H7 (cell line): ENCODE measurements at places on chromosomes 4 and X.

DNA sequence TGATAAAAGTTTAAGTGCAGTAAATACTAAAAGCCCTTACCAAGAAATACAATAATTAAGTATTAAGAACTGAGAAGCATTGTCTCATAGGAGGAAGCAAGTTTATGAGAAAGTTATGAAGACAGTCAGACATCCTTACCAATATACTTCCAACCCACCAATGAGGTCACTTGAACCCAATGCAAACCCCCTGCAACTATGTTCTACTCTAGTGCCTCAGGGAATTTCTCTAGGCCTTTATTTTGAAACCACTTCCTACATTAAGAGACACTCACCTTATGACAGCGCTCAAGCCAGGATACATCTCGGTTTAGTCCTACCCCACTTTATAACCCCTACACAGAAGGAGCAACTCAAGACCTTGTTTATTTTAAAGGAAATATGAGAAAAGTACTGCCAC lies 61.3 kb downstream of the STPG2 start:
- DNase-seq, result no peak

DNA sequence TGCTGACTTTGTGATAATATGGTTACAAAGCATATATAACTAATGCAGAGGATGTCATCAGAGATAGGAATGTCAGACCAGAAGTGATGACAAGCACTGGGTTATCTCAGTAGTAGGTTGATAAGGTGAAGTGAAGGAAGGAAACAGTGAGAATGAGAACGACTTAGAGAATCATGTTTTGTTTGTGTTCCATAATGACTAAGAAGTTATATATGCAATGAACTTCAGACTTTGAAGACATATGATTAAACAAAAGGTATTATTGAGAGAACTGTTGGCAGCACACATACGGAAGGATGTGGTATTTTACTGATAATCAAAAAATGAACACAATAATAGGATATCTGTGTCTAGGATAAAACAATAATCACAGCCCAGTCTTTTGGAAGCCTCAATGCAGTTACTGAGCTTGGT lies 18.3 kb upstream of the HHIP start:
- DNase-seq, result no peak

GRCh38 chr4:24002330-24002966 lies 112.6 kb upstream of the PPARGC1A start:
- DNase-seq, result no peak

DNA sequence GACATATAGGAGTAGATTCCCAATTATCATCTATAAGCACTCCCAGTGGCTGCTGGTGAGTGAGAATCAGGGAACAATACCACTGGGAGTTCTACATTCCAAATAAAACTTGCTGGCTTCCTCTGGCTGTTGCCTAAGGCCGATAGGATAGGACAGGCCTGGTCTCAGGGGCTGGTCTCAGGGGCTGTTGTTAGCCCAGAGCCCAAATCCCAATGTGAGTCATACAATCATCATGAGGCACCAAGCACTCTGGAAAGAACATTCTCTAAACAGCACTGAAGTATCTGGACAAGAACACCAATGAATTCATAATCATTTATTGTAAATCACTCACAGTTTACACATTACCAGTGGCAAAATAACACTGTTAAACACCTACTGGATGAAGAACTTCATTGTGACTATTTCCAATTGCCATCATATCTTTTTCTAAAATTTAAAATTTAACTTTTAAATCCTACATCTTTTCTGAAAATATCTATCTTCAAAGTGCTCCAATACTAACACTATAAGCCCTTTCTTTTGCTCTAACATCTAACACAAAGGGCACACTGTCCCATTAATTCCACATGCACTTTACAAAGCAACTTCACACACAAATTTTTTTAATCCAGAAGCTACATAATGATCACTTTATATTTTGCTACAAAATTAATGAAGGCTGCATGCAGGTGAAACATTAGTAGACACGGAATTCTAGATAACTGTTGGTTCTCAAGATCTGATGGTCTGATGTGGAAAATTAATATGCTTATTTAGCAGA lies 67.6 kb upstream of the TMEM150C start:
- no peak for DNase-seq

- DNase-seq, result no peak
Measured at GRCh38 chr4:33931026-33931425, 2313.3 kb downstream of the ARAP2 start.

DNA sequence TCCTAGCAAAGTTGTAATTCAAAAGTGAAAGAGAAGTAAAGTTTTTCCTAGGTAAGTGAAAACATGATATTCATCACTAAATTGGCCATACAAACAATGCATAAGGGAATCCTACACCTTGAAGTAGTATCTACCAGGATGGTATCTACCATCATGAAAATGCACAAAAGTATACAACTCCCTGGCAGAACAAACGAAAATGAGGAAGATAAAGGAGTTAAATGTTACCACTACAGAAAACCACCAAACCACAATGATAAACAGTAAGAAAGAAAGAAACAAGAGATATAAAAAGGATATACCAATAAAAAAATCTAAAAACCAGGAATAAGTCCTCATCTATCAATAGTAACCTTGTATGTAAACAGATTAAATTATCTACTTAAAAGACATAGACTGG lies 26.9 kb downstream of the GK2 start:
- DNase-seq, result no peak

DNA sequence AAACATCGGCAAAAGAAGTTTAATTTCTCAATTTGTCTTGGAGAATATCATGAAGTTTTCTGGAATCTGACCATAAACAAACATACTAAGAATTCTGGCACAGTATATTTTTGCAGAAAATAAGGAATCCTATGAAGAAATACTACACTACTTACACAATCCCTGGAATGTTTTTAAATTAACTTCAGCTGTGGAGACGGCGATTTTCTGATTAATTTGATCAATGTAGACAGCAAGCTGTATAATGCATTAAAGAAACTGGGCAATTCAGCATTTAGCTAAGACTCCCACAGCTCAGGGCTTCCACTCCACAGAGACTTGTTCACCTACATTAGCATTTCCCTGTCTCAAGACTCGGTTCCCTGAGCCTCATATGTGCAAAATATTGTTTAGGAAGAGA lies 12.2 kb downstream of the EGFL6 start:
- DNase-seq, result no peak

GRCh38 chr4:797066-797465 lies 28.9 kb downstream of the CPLX1 start:
- DNase-seq, result no peak

DNA sequence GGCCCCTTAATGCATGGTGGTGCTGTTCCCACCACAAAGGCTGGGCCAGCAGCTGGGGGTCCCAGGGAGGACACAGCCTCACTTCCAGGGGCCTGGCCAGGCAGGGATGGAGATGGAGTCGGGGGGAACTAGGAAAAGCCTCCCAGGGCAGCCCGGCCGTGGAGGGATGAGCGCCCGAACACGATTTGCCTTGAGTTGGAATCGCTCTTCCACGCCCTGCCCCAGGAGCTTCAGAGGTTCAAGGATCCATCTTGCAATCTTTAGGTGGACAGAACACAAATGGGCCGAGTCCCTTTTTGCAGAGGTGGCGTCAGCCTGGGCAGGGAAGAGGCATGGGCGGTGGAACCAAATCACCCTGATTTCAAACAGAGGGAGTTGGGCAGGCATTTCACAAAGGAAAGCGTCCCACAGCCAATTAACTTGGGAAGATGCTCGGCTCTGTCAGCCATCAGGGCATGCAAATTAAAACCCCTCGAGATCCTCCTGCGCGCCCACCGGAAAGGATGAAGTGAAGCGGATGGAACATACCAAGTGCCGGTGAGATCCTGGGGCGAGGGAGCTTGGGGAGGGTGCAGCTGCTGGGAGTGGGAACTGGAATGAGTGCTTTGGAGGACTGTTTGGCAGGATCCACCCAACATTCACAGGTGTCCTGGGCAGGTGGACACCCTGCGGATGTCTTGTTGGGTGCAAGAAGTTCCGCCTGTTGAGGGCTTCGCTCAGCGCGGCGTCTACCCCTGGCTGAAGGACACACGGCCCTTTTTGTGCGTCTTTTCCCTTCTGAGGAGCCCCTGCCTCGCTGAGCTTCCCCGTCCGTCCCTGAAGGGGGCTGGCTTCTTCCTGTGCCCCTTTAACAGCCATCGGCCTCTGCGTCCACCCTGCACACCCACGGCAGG lies 75.7 kb downstream of the HTRA3 start:
- DNase-seq, result no peak

GRCh38 chr4:7172508-7172907 lies 19.8 kb upstream of the SORCS2 start:
- no peak for DNase-seq
